Left ventricle myocardium superior (tissue), 1 donor: ENCODE measurements at places on chromosomes 5 and 9. TPM values are rescaled to one million over a fixed set of nuclear protein-coding genes. Genes with fewer than 3 reads are reported as not detected.

Gene RNF208
- 29.7 TPM for total RNA-seq

Gene ACTBL2
- total RNA-seq = not detected

Gene LCN2
- total RNA-seq = 0.32 TPM

Gene MARCHF6
- total RNA-seq = 165 TPM

Gene SLC12A7
- total RNA-seq = 230 TPM
